ENCODE measurements at places on chromosomes 2 and 18.

DNA sequence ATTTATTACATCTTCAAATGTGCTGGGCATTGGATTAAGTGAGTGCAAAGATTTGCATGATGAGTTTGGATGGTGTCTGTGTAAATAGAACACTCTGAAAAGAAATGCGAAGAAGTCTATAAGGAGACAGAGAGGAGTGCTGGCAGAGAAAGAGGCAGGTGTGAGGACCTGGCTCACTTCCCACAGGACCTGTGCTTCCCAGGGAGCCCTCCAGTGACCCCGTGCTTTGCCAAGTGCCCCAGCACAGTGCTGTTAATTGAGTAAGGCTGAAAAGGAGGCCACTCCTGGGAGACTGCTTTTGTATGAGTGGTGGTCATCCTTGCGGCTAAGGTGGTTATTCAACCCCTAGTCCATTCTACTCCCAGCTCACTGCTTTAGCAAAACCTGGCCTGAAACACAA lies 230.8 kb downstream of the OSR1 start:
- DNase-seq = no peak

- DNase-seq = no peak
Measured at GRCh38 chr18:78099979-78100588, 850.4 kb downstream of the GALR1 start.

GRCh38 chr2:23550553-23550952 lies 165.6 kb downstream of the KLHL29 start:
- peak; percentile 49 for DNase-seq

- no peak for DNase-seq
Measured at GRCh38 chr2:19776941-19777514, 124.8 kb downstream of the TTC32 start.

DNA sequence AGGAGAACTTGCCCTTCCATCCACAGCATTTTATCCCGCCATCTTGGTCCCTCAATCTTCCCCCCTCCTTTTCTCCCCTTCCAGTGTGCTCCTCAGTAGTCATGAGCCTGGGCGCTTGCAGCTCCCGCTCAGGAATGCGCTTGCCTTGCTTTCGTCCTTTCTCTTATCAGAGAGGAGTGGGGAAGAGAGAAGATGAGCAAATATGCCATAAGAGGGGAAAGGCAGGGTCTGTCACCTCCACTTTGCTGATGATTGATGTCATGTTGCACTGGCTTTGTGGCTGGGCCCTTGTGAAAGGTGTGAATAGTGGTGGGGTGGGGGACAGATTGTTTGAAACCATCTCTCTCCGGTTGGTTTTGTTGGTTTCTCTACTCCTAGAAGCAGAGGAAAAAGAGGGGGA lies 569.3 kb downstream of the TNS1 start:
- peak; percentile 43 for DNase-seq

DNA sequence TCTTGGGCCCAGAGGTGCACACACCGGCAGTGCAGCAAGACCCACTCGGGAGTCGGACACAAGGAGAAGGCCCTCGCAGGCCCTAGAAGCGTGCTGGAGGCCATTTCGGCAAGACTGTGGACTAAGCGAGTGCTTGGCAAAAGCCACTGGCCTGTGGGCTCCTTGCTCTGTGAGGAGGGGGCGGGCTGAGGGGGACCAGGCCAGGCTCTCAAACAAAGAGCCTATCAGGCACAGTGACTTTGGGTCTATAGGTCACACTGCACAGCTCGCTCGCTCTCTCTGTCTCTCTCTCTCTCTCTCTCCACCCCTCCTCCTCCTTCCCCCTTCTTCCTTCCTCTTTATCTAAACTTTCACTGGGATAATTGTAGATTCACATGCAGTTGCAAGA lies 23.6 kb upstream of the ZCCHC2 start:
- DNase-seq = no peak

GRCh38 chr2:225932811-225933413 lies 533.4 kb downstream of the NYAP2 start:
- no peak for DNase-seq

DNA sequence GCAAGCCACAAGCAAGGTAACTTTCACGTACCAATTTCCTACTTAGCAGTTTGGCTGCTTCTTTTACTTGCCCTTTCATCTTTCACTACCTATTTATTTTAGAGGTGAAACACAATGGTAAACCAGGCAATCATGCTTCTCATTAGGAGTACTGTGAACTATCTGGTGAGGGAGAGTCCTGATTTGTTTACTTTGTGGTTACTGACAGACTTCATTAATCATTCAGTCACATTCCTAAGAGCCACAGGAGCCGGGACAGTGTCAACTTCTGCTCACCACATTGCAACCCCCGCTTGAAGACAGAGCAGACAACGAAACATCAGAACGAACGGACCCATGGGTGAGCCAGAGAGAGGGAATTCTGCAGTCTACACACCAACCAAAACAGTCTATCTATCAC lies 28.8 kb downstream of the TUBB6 start:
- DNase-seq = peak; percentile 89

GRCh38 chr18:28588884-28589549 lies 412.1 kb upstream of the CDH2 start:
- DNase-seq = peak; percentile 50

DNA sequence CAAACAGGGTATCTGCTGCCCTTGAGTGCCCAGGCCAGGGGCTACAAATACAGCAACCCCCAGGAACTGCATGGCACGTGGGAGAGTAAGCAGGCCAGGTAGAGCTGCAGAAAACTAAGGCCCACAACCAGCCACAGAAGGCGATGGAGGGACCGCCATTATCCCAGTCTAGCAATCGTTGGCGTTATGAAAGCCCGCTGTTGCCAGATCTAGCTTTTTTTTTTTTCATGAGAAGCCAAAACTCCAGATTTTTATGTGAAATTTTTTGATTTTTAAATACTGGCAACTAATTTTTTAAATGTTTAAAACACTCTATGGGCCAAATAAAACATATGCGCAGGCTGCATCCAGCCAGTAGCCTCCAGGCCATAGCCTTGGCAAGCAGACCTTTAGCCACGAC lies 59.8 kb downstream of the DNMT3A start:
- no peak for DNase-seq

- DNase-seq = no peak
Measured at GRCh38 chr2:11719230-11719977, 27.0 kb upstream of the LPIN1 start.

DNA sequence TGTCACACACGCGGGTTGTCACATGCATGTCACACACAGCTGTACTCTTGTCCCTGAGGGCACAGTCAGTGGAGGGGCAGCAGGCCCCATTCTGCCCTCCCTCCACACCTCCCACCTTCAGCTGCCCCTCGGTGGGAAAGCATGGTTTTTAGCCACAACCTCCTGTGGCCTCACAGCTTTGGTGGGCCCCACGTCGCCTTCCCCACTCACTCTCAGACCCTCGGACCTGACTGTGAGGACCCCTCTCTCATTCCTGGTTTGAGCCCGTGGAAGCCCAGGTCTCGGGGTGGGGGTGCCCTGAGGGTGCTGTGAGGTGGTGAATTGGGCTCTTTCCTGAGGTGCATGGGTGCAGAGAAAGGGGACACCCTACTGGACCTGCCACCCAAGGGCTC lies 19.9 kb downstream of the KCNG2 start:
- DNase-seq = no peak

- DNase-seq = peak; percentile 47
Measured at GRCh38 chr18:75036917-75037688, 171.8 kb downstream of the PTGR3 start.

- peak; percentile 25 for DNase-seq
Measured at GRCh38 chr2:172734711-172735581, 699 bp upstream of the RAPGEF4 start.
